ENCODE measurements at places on chromosomes 3 and 15.
A peak's percentile ranks its signal among the peaks of the same experiment; 100 is the strongest.

GRCh38 chr3:62892951-62893350 lies 17.7 kb upstream of the CADPS start:
- DNase-seq: no peak

DNA sequence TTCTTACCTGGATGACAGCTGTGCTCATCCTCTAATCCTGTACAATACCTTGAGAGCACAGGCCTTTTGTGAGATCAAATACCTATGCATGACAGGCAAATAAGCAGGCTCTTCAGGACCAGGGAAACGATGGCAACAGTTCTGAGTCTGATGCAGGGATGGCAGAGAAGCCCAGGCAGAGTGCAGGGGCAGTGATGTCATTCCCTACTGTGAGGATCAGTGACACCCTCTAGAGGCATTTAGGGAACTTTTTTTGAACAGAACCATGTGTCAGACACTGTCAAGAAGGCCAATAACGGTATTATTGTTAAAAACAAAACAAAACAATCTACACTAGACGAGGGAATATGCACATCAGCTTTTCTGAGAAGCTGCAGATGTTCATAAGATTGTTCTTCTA lies 314.8 kb upstream of the CTDSPL start:
- no peak for DNase-seq

GRCh38 chr3:183387797-183388196 lies 40.6 kb downstream of the MCF2L2 start:
- DNase-seq: no peak

GRCh38 chr3:16510620-16511319 lies 2.7 kb downstream of the RFTN1 start:
- DNase-seq: no peak

- no peak for DNase-seq
Measured at GRCh38 chr3:122406198-122406597, 9.7 kb downstream of the WDR5B start.

- no peak for DNase-seq
Measured at GRCh38 chr15:94040541-94041248, 190.7 kb upstream of the MCTP2 start.

GRCh38 chr15:69612112-69612511 lies 159.5 kb downstream of the RPLP1 start:
- no peak for DNase-seq

- DNase-seq: no peak
Measured at GRCh38 chr3:141728355-141728892, 9.7 kb upstream of the RNF7 start.

GRCh38 chr3:156209631-156210335 lies 89.4 kb downstream of the KCNAB1 start:
- no peak for DNase-seq

DNA sequence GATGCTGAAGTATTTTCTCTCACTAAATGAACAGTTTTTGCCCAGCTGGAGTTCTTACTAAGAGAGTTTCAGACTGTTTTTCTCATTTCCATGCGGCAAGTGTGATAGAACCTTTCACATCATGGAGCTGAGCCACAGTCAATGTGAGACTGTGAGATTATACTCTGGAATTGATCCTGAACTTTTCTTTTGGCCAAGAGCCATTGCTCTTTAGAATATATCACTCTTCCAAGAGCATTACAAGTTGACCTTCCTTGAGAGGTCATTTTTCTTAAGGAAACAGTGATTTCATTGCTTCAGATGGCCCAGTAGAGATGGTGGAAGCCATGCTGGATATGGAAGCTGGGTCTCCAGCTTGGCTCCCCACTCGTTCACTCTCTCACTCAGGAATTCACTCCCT lies 212.9 kb upstream of the UMPS start:
- DNase-seq: no peak

DNA sequence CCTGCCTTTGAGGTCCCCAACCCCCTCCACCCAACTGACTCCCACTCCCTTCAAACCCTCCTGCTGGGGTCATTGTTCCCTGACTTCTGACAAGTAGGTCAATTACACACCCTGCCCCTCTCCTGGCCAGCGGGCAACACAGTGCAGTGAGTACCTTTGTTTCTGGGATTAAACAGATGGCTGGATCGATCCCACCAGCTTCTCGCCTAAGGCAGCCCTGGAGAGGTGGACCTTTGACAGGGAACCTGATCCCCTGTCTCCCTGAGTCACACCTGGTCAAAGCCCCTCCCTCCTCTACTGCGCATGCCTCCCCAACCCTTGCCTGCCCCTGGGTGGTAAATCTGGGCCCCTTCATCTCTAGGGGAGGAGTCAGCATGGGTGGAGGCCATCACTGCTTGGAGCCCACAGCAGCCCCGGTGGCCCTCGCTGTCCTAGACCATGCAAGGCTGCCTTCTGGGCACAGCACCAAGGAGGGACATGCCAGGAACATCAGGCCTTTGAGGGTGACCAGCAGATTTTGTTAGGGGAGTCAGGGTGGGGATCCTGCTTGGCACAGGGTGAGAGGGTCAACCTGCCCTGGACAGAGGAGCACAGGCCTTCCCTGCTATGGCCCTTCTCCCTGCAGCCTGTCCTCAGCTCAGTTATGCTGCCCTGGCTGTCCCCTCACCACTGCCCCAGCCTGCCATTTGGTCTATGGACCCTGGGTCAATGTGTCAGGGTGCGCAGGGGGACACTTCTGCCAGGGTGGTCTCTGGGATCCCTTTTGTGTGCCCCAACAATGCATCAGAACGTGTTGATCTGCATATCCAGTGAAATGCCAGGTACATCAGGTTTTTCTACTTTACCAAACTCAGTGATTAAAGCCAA lies 9.8 kb upstream of the PRR23E start:
- no peak for DNase-seq

GRCh38 chr3:58009026-58009748 lies 965 bp downstream of the FLNB start:
- DNase-seq: peak; percentile 32

- DNase-seq: no peak
Measured at GRCh38 chr3:168546707-168547106, 451.0 kb upstream of the GOLIM4 start.

DNA sequence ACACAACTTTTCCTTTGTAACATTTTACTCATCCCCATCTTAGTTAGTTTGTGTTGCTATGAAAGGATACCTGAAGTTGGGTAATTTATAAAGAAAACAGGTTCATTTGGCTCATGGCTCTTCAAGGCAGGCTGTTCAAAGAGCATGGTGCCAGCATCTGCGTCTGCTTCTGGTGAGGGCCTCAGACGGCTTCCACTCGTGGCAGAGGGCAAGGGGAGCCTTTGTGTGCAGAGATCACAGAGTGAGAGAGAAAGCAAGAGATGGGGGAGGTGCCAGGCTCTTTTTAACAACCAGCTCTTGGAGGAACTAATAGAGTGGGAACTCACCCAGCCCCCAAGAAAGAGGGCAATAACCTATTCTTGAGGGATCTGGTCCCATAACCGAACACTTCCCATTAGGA lies 23.1 kb downstream of the PLA2G4F start:
- DNase-seq: no peak
